ENCODE measurements at places on chromosomes 5 and 9. TPM values are rescaled to one million over a fixed set of nuclear protein-coding genes. Genes with fewer than 3 reads are reported as not detected.

DNA sequence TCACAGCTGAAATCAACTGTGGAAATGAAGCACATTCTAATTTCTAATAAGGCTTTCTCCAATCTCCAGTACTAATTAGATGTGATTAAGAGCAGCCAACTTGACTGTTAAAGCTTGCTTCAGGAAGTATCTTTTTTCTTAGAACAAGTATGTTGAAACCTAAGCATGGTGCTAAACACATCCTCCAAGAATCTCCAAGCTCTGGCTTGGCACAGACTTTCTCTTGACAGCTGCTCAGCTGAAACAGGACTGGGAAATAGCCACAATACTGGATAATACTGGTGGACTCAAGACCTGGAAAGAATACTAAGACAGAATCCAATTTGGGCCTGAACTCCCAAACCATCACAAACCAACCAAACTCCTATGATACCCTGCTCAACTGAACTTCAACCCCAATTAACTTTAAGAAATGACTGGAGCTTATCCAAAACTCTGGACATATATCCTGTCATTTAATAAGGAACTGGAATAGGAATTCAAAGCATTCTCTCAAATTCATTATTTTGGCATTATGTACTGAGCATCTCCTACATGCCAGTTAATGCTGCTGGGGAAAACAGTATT, 16.2 kb downstream of the PRKAA1 start:
- no peak for DNase-seq

DNA sequence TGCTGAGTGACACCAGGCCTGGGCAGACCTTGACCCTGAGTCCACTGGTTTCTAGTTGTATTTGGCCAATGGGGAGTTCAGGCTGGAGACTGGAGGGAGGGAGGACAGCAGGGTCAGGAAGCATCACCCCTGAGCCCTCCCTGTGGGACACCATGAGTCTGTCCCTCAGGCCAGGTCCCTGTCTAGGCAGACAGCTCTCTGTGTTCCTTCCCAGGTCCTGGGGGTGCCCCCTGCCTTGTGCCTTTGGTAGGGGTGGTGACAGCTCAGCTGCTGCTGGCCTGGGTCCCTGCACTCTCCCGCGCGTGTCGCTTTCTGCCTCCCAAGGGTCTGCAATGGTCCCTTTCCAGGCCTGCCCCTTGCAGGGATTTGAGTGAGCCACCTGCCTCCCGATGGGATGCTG, 125.5 kb downstream of the OLFM1 start:
- DNase-seq, result no peak

Gene RNF208
- total RNA-seq, result 10.1 TPM

Gene NUTM2F
- 0.09 TPM for total RNA-seq

Gene LTC4S
- total RNA-seq, result 2.4 TPM

Measured in neural crest cell (in vitro differentiated cells).